NCI-H1105 (cell line): ENCODE measurements at places on chromosomes 12 and 14.
A peak's percentile ranks its signal among the peaks of the same experiment; 100 is the strongest.

DNA sequence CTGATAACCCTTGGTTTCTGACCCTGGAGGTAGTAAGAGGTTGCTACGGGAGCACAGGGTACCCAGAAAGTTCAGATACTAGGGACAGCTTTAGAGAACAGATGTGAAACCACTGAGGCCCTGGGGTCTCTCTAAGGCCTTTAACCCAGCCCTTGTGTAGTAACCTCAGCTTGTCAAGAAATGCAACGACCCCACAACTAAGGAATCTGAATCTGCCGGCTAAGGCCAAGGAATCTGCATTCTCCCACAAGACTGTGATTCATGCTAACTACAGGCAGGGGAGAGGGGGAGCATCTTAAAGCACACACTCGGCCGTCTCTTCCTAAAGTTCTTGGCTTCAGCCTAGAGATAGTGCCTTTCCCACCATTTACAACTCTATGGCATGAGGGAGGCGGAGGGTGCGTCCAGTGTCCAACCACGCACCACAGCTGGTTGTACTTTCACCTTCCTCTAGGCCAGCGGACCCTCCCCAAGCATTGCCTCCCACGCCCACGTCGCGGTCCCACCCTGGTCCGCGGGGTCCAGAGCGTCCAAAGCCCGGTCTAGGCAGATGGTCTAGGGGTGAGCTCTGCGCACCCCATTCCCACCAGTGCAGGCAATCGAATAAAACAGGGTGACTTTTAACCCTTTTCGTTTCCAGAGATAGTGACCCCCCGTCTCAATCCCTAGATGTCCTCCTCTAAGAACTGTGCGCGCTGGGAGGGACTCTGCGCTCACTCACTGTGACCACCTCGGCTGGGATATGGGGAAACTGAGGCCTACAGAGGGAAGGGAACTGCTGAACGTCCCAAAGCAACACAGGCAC is 735 bp upstream of the VASH1 start:
- DNase-seq, result no peak

- peak; percentile 5 for DNase-seq
These were observed 93.9 kb downstream of the PLBD1 start for GRCh38 chr12:14473707-14474287.

- DNase-seq, result no peak
These were observed 207.7 kb downstream of the SLC6A15 start for GRCh38 chr12:84704856-84705255.

- no peak for DNase-seq
These were observed 93.0 kb downstream of the IPO8 start for GRCh38 chr12:30602678-30603077.

DNA sequence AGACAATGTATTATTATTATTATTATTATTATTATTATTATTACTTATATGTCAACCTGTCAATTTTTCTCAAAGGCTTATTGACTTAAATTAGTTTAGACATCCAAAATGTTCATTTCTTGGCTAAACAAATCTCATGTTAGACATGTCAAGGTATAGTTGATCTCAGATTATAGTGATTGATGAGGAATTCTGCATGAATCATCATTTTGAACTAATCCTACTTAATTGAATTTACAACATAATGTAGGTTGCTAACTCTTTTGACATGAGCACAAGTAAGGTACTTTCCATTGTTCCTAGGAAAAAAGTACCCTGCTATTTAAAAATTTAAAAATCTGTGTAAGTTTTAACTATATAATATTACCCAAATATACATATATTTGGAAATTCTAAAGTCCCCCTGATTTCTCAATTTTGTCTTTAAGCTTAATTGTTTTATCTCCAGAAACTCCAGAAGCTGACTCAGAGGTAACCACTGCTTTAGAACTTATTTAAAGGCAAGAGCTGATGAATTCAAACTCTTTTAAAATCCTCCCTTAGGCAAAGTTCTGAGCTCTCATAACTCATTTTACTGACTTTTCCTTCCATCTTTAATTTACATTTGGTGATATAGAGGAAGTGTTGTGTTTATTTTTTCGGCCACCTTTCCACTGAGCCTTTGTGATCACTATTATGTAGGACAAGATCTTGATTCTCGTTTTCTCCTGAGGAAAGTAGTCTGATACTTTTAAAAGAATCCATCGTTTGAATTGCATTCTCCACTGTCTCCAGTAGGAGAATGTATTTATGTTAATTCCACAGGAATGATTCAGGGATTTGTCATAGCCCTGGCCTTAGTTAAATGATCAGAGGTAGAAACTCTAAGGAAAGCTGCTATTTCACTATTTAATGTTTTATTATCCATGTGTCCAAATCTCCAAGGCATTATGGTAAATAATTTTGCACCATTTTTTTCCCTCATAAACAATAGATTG is 1304.5 kb downstream of the AACS start:
- DNase-seq, result no peak

- no peak for DNase-seq
These were observed 306.7 kb upstream of the E2F7 start for GRCh38 chr12:77372026-77372425.

GRCh38 chr12:18383203-18383602 is 121.9 kb downstream of the PIK3C2G start:
- no peak for DNase-seq

GRCh38 chr12:105222284-105222655 is 13.7 kb downstream of the APPL2 start:
- DNase-seq, result no peak

GRCh38 chr14:40859055-40859454 is 747.6 kb upstream of the LRFN5 start:
- no peak for DNase-seq

GRCh38 chr12:111730420-111730819 is 36.3 kb upstream of the ALDH2 start:
- no peak for DNase-seq

GRCh38 chr14:64581363-64581762 is 31.6 kb downstream of the PPP1R36 start:
- DNase-seq, result no peak

- DNase-seq, result no peak
These were observed 33.8 kb downstream of the SPTB start for GRCh38 chr14:64845878-64846277.

DNA sequence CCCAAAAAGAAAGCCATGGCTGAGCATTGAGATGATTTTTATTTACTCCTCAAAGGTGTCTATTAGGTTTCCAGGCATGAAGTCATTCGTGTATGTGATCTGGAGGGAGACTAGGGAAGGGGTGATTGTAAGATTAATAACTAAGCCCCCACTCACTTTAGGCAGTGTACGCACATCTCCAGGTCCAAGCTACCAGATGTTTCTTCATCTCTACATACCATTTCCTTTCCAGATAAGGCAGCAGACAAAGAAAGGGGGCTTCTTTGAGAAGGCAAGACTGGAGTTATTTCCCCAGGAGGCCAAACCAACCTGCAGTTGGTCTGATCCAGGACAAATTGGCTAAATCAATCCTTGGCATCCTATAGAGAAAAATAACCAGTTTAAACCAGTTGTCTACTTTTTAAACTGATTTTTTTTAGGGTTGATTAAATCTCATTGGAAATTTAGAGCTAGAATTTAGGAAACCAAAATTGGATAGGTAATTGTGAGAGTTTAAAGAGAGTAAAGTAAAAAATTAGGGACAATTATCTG is 3.9 kb downstream of the HOXC13 start:
- no peak for DNase-seq

- DNase-seq, result no peak
These were observed 74.5 kb upstream of the DYNC1H1 start for GRCh38 chr14:101889898-101890297.

DNA sequence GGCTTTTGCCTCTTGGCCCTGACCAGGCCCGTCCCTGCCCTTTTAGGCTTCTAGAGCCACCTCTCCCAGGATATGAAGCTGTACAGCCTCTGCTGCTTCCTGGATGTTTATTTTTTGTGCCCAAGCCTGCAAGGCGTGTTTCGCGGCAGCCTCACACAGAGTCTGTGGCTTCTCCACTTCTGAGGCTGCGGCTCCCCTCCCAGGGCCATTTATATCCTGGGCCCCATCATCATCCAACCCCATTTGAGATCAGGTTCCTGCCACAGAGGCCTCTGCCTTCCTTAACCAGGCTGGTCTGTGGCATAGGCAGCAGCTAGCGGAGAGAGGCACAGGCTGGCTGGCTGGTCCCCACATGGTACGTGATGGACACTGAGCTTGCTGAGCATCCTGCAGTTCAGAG is 114.1 kb upstream of the PWP1 start:
- no peak for DNase-seq

DNA sequence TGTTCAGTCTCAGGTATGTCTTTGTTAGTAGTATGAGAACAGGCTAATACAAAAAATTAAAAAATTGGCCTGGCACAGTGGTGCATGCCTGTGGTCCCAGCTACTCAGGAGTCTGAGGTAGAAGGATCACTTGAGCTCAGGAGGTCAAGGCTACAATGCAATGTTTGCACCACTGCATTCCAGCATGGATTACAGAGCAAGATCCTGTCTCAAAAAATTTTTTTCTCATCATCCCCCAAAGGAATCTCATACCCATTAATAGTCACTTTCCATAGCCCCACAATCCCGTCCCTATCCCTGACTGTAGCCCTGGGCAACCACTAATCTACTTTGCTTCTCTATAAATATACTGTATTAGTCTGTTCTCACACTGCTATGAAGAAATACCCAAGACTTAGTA is 57.8 kb downstream of the TTC8 start:
- no peak for DNase-seq

DNA sequence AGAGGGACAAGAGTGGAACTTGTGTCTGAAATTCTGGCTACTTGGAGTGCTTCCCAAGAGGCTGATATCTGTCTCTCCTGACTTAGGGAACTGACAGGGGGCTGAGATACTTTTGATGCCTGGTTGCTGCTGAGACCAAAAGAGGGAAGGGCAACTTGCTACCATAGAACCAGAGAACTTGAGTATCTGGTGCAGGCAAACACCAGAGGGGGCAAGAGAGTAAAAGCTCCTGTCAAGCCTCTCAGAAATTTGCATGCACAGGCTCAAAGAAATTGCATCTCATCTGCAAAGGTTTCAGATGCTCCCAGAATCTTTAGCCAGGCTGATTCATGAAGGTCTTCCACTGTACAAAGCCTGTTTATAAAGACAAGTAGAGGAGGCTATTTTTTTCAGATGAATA is 391.3 kb upstream of the FOXG1 start:
- DNase-seq, result no peak
